ENCODE measurements at places on chromosomes 12 and 14. TPM values are rescaled to one million over a fixed set of nuclear protein-coding genes. Genes with fewer than 3 reads are reported as not detected.

The IL23A gene
- total RNA-seq, result not detected

The KRT77 gene
- total RNA-seq, result not detected

The HOXC12 gene
- total RNA-seq, result not detected

The AMN gene
- 0.16 TPM for total RNA-seq

The GYS2 gene
- total RNA-seq, result not detected

The AQP2 gene
- total RNA-seq, result not detected

The AQP6 gene
- not detected for total RNA-seq

All from hair follicle dermal papilla cell (primary cell).